LHCN-M2 (cell line): ENCODE measurements at places on chromosomes 3 and 15.

DNA sequence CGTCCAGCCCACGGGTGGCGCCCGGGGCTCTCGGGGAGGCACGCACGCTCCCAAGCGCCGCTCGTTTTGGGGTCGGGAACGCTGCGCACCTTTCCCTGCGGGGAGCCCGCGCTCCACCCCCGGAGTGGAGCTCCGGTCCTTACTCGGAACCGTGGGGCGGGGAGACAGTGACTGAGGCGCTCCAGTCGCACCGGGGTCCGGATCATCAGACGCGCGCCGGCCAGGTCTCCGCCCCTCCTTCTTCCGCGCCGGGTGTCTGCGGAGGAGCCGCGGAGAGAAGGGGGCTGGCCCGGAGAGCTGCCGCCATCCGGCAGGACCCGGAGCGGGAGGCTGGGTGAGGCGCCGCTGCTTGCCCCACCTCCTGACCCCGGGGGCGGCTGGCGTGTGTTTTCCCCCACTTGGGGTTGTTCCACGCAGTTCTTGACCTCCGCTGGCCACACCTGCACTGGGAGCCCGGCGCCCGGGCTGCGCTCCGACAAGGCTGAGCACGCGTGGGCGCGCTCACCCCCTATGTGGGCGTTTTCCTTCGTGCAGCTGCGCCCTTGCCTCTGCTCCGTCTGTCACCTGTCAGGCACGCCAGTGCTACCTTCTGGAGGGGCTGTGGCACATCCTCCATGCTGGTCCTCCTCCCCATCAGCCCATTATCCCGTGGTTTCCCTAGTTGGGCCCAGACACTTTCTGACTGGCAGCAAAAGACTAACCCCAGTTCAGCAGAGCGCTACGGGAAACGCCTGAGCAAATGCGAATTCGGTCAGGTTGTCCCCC is at the start of gene MCF2L2:
MCF2L2 (minus strand) TSS at position 173 of the 765 bp plus-strand sequence. CDS start 642 bp downstream, outside the sequence.
- DNase-seq, result peak; percentile 25

DNA sequence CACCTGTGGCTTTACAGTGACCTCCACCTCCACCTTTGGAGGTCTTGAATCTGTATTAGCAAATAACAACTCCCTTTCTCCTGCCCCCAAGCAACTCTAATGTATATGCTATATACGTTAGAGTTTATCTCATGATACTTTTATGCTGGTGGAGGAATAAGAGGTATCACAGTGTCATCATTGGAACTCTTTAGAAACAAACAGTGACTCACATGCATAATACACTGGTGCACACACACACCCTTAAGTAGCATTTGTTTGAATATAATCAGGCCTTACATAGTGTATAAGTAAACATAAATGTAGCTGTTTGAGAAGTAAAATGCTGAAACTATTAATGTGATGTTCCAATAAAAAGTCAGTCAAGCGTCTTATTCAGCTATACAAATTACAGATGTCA is 280.2 kb upstream of the C2CD4B start:
- DNase-seq, result no peak

DNA sequence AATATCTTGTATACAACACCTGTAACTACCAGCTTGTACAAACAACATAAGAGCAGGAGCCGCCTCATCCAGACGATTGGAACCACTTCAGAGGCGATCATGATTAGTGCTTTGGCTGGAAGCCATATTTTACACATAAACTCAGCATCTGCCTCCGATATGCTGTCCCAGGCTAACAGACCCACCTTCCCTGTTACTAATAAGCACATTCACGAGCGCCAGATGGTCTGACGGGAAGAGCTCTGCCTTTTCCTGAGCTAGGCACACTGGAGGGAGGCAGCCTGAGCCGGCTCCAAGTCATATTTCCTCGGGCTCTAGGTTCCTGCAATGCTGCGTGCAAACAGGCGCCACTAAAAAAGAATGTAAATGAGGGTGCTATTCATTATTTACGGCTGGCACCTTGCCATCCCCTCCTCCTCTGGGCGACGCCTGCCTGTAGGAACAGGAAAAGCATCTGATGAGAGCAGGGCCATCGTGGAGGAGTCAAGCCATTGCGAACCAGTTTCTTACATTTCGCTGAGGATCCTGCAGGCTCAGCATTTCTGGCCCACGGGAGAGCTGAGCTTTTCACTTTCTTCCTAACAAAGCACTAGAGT is 98.2 kb downstream of the ANXA2 start:
- DNase-seq, result no peak

- peak; percentile 83 for DNase-seq
These were observed 44.4 kb upstream of the GALNT15 start for GRCh38 chr3:16130066-16130465.

GRCh38 chr3:23752126-23752525 is 53.6 kb upstream of the UBE2E1 start:
- no peak for DNase-seq

- DNase-seq, result no peak
These were observed 2.2 kb upstream of the CPEB1 start for GRCh38 chr15:82649226-82649999.

- DNase-seq, result no peak
These were observed 35.0 kb upstream of the TATDN2 start for GRCh38 chr3:10213156-10213792.

- DNase-seq, result no peak
These were observed 1053.2 kb upstream of the GBE1 start for GRCh38 chr3:82814660-82815059.
